Fibroblast of skin of right biceps (primary cell): ENCODE measurements at places on chromosomes 2 and 18.

DNA sequence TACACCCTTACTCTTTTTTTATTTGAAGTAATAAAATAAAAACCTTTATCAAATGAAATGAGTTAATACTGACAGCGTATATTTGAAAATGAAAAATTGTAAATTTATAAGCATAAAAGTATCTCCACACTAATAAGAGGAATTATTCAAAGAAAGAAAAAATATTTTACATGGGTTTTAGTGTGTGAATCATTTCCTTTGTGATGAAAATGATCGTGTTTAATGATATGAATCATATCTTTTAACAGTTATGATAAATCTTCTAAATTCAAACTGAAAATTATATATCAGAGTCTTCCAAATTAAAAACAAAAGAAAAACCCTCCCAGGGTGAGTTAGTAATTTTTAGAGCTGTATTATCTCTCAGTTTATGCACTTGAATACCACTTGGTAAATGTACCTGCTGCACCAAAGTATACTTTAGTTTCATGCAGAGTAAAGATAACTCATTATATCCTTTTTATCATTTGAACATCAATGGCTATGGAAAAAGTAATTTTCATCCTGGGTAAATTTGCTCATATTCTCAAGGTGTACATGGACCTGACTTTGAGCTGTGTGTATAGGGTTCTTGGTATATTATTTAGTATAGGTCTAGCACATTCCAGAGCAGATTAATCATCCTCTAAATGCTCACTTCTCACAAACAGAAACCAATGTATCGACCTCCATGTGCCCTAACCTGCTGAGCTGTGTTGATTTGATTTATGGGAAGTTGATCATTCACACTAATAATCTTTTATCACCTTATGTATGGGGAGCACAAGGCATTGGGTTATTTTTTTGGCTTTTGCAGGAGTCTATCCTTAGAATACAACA is 98.7 kb upstream of the VWC2L start:
- DNase-seq = peak; percentile 32

DNA sequence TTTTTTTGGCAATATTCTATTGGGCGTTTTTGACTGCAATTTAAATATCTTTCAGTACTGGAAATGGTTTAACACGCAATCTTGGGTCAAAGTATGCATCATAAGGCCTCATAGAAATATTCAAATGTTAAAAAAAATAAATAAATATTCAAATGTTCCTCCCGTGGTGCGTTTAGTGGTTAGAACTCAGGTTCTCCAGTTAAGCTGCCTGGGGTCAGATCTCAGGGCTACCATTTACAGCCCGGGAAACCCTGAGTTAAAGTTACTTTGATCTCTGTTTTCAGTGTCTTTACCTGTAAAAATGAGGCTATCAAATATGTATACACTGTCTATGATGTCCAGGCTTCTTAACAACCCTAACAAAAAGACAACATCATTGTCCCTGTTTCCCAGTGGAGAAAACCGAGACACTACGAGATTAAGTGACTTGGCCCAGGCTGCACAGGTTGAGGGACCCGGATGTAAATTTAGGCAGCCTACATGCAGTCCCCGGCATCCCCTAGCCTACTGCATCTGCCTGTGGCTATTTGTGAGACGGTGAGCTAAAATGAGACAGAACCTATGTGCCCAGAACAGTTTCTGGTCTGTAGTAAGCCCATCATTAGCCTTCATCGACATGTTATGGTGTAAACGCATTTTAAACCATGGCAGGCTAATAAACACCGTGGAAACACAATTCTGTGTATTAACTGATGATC is 1.7 kb downstream of the FHL2 start:
- DNase-seq = no peak

DNA sequence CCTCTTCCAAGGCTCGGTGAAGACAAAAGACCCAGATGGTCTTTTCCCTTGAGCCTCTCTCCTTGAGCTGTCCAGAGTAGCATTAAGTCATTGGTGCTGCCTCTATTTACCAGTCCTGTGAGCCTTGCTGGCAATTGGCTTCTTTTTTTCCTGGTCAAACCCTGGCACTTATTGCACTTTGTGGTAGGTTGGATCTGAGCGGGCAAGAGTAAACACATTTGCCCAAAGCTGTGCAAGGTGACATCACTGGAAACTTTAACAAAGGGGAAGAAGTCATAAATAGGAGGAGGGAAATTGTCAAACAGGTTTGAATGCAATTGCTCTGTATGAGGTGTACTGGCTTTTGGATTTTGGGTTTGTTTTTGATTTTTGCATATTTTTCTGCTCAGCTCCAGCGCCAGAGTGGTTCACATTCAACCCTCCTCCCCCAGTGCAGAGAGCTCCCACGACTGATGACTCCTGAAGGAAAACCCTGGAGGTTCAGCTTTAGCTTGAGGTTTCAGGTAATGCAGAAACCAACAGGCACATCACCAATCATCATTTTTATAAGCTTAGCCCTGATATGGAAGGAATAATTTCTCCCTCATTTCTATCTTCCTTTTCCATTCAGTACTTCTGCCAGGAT is 8.3 kb downstream of the KCNE4 start:
- no peak for DNase-seq

DNA sequence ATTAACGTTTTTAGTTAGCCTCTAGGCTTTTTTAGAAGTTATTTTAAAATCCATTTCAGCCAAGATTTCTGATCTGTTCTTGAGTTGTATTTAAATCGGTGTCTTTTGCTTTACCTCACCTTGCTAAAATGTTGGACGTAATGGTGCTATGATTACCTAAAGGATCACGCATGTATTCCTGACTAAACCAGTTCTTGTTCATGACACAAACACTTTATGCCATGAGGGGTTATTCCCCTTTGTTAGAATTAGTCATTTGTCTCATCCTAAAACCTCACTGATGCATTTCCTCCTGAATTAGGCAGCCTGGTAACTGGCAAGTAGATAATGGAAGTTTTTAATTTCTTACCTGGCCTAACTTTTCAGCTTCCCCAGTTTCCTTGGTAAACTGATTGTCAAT is 185.4 kb upstream of the TANK start:
- no peak for DNase-seq

DNA sequence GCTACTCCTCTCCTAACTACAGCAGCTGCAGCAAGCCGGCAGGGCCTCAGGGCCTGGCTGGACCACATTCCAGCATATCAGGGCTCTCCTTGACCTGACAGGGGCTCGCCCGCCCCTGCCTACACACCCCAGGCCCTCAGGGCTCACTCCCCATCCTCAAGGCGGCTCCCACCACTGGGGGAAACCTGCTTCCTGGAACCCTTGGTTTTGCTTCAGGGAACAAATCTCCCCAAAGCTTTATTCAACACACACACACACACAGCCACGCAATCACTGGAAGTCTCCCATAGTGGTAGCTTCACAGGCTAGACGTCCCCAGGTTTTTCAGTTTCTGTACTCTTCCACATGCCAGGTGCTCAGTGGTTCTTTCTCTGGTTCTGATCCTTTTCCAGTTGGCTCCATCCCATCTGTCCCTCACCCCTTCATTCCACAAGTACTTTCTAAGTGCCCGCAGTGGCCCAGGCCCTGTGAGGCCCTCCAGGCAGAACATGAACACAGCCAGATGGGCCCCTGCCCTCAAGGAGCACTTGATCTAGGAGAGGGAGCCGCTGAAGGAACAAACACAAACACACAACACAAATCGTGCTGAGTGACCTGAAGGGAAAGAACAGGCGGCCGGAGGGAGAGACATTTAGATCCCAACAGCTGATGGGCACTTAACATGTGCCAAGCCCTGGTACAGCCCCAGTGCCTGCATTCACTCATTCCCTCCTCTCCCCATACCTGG is 51.1 kb downstream of the TNS1 start:
- no peak for DNase-seq
